Fibroblast of lung (primary cell): ENCODE measurements at places on chromosomes 2 and 18. TPM values are rescaled to one million over a fixed set of nuclear protein-coding genes. Genes with fewer than 3 reads are reported as not detected.

The MYO7B gene
- under 0.01 TPM in 1 of 2 replicates, not detected in the other for total RNA-seq

The HOXD3 gene
- not detected in 2 replicates for total RNA-seq

The DES gene
- 34.7 and 69.3 TPM in 2 replicates for total RNA-seq

The SPHKAP gene
- total RNA-seq, result not detected in 2 replicates

The SLC11A1 gene
- 0.17 and 0.26 TPM in 2 replicates for total RNA-seq

The FAM124B gene
- not detected in 2 replicates for total RNA-seq

The TFCP2L1 gene
- not detected in 2 replicates for total RNA-seq

The PPP1R1C gene
- 0.50 and 0.77 TPM in 2 replicates for total RNA-seq

The FOXI3 gene
- not detected in 2 replicates for total RNA-seq

The CDCA7 gene
- 1.3 and 1.5 TPM in 2 replicates for total RNA-seq

The SNTG2 gene
- total RNA-seq, result not detected in 2 replicates

The SGO2 gene
- total RNA-seq, result 2.8 and 5.4 TPM in 2 replicates

The EMILIN1 gene
- 187 and 251 TPM in 2 replicates for total RNA-seq

The PKDCC gene
- 63.9 and 70.1 TPM in 2 replicates for total RNA-seq

The CRYGC gene
- not detected in 2 replicates for total RNA-seq

The SRD5A2 gene
- not detected in 2 replicates for total RNA-seq

The CCDC178 gene
- total RNA-seq, result under 0.01 and 0.17 TPM in 2 replicates

The HDHD2 gene
- total RNA-seq, result 15.0 and 15.7 TPM in 2 replicates

The CAPN10 gene
- 17.2 and 23.0 TPM in 2 replicates for total RNA-seq

The LOXHD1 gene
- not detected in 2 replicates for total RNA-seq

The NEU2 gene
- total RNA-seq, result not detected in 2 replicates

The NYAP2 gene
- total RNA-seq, result under 0.01 TPM in 1 of 2 replicates, not detected in the other

The RNF125 gene
- total RNA-seq, result 0.26 and 0.33 TPM in 2 replicates

The CHAC2 gene
- 1.3 and 1.7 TPM in 2 replicates for total RNA-seq

The EN1 gene
- total RNA-seq, result under 0.01 TPM in 1 of 2 replicates, not detected in the other

The HOXD12 gene
- not detected in 2 replicates for total RNA-seq

The FTCDNL1 gene
- total RNA-seq, result 2.3 and 3.6 TPM in 2 replicates

The ARMC9 gene
- 60.4 and 153 TPM in 2 replicates for total RNA-seq

The ADCYAP1 gene
- not detected in 2 replicates for total RNA-seq

The SLC38A11 gene
- total RNA-seq, result 0.26 and 0.50 TPM in 2 replicates

The INHA gene
- total RNA-seq, result 0.26 and 0.50 TPM in 2 replicates

The ASTL gene
- total RNA-seq, result not detected in 2 replicates

The LRATD1 gene
- total RNA-seq, result 0.51 and 0.99 TPM in 2 replicates
